Activated CD4-positive, alpha-beta T cell treated with anti-CD3 and anti-CD28 coated beads, Interleukin-2, amount 50 U/mL, for 4 hours (primary cell): ENCODE measurements at places on chromosomes 5 and 9.

DNA sequence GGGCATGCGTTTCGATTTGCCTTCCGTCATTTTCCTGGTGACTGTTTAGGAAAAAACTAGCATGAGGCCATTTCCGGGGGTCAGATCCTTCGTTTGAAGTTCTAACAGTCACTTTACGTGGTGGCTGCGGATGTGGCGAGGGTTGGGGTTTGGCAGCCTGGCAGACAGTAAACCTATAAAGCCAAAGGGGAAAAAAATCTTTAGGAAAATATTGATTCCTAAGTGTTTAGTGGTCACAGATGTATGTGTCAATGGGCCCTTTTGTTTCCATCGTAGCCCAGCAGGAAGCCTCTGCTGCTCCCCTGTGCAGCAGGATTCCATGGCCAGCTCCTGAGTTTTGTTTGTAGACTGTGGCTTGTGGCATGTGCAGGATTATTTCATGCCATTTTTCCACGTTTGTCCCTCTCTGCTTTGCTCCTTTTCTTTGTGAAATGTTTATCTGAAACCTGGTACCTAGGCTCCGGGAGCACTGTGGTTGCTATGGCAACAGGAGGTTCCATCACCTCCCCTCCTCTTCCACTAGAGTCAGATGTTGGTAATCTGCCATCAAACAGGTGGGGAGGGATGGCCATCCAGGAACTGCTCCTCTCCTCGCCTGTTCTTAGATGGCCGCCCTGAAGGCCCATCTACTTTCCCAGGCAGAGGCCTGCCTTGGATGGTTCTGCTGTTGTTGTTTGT is 202.3 kb downstream of the AOPEP start:
- DNase-seq = no peak

DNA sequence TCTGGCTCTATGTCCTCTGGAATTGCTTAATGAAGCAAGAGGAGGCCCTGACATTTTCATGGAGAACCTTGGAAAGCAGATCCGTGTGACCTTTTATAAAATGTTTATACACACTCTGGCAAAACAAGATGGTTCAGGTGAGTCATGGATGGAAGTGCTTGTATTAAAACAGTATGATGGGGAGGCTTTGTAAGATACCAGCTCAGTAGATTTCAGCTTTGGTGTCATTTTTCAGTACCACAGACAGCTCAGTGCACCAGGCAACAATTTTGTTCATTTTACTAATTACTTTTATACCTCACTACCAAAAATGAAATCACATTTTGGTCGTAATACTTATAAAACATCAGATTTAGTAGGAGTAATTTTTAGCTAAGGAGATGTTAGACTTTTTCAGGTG is 5.2 kb downstream of the KCNN2 start:
- no peak for DNase-seq

DNA sequence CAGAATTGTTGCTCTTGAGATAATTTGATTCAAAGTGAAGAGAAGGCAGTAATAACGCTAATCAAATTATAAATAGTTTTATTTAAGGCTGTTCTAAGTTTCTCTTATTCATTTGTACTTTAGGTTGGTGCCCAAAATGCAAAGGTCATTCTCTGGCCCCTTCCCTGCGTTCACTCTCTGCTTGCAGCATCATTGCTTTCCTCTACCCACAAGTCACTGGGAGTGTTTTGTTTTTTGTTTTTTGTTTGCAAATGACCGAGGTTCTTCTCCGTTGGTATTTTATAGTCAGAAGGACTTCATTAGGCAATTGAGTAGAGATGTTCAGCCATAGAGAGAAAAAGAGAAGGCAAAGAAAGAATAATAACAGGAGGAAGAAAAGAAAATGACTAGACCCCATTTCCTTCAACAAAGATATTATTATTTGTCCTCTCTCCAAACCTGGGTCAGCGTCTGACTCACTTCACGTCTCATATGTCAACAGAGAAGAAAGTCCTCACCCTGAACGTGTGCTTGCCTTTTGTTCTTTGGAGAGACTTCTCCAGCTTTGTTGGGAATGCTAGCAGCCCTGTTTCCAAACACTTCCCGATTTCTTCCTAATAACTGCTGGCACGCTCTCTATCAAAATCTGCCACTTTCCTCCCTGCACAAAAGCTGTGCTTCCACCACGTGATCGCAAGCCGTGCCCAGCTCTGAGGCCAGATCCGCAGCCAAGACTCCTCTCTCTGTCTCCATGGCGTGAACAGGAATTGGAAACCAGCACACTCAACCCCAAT is 119.8 kb downstream of the EBF1 start:
- no peak for DNase-seq

DNA sequence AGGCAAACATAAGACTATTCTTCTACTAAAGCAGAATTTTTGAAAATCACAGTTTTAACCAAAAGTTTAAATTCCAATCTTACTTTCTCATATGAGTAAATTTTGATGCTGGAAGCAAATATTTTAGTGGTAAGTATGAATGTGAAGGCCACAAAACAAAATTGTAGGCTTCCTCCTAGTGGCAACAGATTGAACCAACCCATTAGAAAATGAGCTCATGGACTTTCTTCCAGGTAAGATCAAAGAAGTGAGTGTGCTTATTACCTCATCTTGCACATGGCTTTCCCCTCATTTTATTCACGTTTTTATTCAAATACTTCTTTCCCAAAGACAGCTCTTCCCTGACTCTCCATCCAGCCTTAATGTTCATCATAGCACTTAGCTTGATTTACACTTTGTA is 16.5 kb upstream of the RLN2 start:
- DNase-seq = no peak

- no peak for DNase-seq
Measured at GRCh38 chr5:124580925-124581737, 165.3 kb downstream of the ZNF608 start.

DNA sequence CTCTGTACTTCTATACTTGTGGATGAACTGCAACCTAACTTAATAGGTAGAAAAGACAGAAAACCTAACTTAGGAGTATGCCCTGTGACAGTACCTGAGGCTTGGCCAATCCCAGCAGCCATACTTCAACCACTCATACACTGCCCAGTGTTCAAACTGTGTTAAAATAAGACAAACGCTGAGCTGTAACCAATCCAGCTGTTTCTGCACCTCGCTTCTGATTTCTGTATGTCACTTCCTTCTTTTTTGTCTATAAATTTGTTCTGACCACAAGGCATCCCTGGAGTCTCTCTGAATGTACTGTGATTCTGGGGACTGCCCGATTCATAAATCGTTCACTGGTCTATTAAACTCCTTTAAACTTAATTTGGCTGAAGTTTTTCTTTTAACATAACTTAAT is 41.4 kb downstream of the AUH start:
- DNase-seq = no peak

- DNase-seq = no peak
Measured at GRCh38 chr5:90983711-90984124, 399.4 kb downstream of the ARRDC3 start.

GRCh38 chr5:97635553-97635952 is 452.5 kb upstream of the RIOK2 start:
- DNase-seq = no peak

GRCh38 chr9:95086564-95086955 is 230.9 kb downstream of the FANCC start:
- no peak for DNase-seq

DNA sequence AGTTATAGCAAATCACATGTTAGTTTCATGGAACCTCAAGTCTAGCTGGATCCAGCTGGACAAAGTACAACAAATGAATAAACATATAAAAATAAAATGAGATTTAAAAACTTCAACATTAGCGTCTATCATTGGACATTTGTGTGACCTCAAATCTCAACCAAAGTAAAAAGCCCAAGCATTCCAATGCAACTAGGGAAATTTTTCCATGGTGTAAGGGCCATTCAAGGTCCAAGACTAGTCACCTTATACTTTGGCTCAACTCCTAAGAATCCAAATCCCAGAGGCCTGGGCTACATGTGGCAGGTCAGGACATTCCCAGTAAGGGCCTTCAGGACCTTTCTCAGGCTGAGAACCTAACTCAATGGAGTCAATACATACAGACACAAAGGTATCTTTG is 137.4 kb upstream of the DMAC1 start:
- no peak for DNase-seq

DNA sequence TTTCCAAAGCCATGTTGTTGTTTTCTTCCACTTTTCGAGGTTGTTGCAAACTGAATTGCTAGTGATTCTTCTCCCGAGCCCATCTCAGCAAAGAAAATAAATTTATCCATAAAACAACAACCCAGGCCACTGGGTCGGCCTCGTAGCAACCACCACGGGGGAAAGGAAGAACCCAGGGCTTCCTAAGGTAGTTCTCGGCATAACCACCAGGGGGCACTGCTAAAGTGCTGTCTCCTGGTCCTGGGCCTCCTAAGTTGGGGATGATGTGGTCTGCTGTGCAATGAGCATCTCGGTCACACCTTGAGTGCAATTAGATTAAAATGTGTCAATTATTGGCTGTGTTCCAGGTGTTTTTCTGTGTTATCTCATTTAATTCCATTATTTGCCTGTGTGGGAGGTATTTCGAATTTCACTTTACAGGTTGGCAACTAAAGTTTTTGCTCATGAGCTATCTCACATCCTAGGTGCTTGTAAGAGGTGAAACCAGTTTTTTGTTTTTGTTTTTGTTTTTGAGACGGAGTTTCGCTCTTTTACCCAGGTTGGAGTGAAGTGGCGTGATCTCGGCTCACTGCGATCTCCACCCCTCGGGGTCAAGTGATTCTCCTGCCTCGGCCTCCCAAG is 102.8 kb upstream of the DAP start:
- DNase-seq = peak; percentile 41

- DNase-seq = no peak
Measured at GRCh38 chr5:111855356-111855755, 98.4 kb upstream of the NREP start.

GRCh38 chr9:120040896-120041295 is 539.1 kb downstream of the CDK5RAP2 start:
- DNase-seq = no peak

DNA sequence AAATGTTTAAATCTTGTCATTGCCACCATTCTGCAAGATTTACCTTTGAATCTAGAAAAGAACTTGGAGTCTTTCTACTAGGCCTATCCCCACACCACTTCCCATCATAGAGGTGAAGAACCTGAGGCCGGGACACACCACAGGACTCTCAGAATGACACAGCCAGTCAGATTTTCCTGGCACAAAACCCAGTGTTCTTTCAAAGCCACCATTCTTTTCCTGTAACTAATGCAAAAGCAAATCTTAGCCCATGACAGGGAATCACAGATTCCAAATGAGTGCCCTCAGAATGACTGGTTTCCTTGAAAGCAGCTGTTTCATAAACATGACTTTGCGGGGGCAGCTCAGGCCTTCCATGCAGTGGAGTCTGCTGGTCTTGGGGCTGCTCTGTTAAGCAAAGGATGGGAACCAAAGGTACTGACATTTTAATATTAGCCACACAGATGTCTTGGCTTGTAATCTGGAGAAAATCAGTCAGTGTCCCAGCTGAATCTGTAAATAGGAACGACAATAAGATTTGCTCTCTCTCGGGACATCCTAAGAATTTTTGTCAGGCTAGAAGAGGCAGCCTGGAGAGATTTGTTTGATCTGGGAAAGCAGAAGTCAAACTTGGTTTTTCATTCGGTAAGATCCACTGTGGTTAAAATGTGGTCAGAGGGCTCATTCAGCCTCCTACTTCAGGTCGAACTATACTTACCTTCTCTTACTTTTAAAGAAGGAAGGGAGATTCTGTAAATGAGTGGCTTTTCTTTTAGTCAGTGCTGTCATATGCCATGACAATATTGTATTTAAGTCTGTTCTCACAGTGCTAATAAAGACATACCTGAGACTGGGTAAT is 115.1 kb downstream of the PALM2AKAP2 start:
- DNase-seq = no peak

DNA sequence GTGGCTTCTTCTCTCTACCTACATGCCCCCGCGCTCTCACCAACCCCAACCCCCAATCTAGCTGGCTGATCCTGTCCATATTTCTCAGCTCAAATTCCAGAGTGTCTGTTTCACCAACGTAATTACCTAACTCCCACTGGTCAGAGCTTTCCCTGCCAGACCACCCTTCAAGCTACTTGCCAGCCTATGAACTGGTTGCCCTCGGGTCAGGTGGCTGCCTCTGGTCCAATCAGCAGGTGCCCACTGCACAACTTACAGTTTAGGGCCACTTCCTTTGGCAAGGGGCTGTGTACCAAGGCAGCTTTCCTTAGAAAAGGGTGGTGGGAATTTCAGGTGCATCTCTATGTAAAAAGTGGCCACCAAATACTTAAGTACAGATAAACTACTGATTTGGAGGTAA is 92.2 kb upstream of the SLC30A5 start:
- DNase-seq = no peak

DNA sequence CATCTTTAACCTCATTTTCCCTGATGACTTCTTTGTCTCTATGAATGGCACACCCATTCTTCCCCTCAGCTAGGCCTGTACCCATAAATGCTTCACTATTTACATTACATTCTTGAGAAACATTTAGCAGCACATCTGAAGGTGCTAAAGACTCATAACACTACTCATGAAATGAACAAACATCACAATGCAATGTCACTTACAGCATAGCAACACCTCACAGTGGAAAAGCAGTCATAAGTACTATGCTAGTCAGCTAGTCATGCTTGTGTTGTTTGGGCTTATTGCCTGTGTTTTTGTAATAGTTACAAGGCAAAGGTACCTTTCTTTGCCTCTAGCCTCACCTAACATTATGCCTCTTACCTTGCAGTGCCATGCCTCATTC is 228.9 kb downstream of the KIAA0825 start:
- no peak for DNase-seq

DNA sequence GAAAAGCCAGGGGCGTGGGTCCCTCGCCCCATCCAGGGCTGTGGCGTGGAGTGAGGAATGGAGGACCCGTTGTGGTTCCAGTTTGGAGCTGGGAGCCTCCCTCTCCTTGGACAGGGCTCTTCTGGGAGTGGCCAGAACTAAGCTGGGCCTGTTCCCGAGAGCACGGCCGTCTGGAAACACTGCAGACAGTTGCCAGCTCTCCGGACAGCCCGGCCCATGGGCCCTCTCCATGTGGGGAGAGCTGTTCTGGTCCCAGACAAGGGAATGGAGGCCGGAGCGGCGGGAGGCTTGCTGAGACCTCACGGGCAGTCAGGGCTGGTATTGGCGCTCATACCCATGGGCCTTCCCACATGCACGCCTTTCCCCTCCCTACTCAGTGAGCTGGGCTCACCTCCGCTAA is 45.2 kb upstream of the FCN2 start:
- DNase-seq = no peak

DNA sequence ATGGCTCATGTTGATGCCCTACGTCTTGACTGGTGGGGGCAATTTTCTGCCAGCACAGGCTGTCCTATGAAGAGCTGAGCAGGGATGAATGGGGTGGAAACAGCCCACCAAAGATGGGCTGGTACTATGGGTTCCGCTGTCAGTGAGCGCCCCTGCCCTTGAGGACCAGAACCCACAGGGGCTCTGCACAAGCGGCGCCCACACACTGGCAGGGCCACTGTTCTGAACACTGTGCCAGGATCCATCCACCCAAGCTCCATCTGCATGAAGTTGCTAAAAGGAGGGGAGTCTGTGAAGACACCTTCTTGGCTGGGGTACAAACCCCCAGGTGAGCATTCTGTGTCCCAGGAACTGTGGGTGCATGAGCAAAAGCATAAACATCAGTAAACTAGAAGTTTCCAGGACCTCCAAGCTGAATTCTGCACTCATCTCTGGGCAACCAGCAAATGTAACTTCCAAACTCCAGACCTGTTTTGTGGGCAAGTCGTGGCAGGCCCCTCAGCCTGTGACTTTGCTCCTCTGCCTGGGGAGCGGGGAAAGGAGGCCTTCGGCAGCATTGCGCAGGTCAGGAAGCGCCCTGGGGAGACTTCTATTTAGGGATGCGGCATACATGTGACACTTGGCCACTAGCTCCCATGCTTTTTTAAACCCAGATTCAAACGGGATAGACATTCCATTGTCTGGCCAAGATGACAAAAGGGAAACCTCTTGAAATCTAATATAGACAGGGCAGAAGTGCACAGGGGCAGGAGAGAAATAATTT is 48.9 kb downstream of the PTPN3 start:
- no peak for DNase-seq
